ENCODE measurements at places on chromosomes 5 and 9. TPM values are rescaled to one million over a fixed set of nuclear protein-coding genes. Genes with fewer than 3 reads are reported as not detected.

Gene DIRAS2
- 1.9 TPM for total RNA-seq

Gene SLC26A2
- total RNA-seq = 17.6 TPM

Gene CCDC183
- 0.59 TPM for total RNA-seq

Gene CDKN2B
- 10.3 TPM for total RNA-seq

Gene PCDHA13
- total RNA-seq = 0.79 TPM

Gene INSL4
- total RNA-seq = not detected

Gene LCN6
- not detected for total RNA-seq

Gene C5orf52
- not detected for total RNA-seq

Gene DBH
- under 0.01 TPM for total RNA-seq

Gene ABCA2
- 13.6 TPM for total RNA-seq

Gene IFNK
- not detected for total RNA-seq

Gene MRRF
- total RNA-seq = 27.4 TPM

Gene SPINK9
- total RNA-seq = not detected

Gene DAB2
- total RNA-seq = 103 TPM

Gene KIF24
- 2.6 TPM for total RNA-seq

Gene LCP2
- total RNA-seq = 10.2 TPM

Gene IRX2
- total RNA-seq = 22.5 TPM

Gene SMC5
- total RNA-seq = 41.9 TPM

Gene PCDHGA7
- 3.5 TPM for total RNA-seq

Gene PRRT1B
- total RNA-seq = not detected

Gene SLC4A9
- total RNA-seq = not detected
